Effector memory CD4-positive, alpha-beta T cell (primary cell): ENCODE measurements at places on chromosomes 7 and 10.

DNA sequence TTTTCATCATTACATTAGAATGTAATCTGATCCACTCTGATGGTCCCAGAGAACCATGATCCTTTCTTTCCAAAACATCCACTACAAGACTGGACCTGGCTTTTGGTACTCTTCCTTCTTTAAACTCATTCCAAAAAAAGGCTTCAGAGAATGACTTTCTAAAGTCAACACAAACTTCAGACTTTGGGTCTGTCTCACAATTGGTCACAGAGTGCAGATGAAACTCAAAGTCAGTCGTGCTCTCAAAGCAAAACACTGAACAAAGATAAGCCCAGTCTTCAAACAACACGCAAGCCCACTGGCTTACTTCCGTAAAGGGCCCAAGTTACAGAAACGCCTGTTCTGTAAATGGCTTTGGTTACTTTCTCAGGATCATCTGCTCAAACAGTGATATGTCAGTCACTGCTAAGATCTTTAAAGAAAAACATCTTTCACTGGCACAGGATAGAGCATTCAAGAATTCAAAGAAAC is 250.9 kb upstream of the MKLN1 start:
- DNase-seq, result no peak

DNA sequence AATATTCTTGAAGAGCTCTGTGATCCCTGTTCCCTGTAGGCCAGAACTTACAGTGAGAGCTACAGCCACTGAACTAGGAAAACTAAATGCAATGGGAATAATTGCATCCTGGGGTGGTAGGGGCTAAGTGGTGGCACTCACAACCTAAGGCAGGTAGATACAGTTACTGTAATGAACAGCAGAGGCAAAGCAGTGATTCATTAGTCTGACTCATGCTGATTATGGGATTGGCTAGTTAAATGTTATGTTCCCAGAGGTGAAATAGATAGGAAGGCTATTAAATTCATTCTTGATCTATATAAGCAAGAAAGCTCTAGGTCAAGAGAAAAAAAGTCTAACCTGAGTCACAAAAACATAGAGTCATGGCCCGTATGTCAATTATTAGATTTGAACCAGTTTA is 173.1 kb upstream of the MALRD1 start:
- no peak for DNase-seq

- DNase-seq, result no peak
Observed at GRCh38 chr7:116872026-116872425, 9.6 kb downstream of the CAPZA2 start.

DNA sequence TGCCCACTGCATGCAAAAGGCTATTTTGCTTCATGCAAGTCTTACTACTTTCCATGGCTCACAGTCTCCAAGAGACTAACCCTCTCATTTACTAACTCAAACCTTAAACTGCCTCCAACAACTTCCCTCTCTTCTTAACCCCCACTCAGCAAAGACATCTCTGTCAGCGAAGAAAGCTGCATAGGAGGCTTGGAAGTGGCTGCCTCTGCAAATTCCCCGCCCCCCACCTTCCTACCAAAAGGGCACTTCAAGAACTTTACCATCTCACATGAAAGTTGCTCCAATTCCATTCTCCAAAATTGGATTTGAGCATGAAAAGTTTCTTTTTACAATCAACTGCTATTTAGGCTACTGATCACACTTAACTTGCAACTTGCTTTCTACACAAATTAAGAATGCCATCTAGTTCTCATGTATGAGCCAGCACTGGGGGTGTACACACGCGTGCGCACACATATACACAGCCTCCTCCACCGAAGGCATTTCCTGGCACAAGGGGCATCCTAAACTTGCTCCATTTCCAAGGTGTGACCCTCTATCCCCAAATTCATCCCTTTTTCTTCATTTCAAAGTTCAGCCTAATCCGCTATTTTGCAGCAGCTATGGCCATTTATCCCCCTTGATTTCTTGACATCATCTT is 1.8 kb downstream of the CCDC6 start:
- DNase-seq, result no peak

- DNase-seq, result no peak
Observed at GRCh38 chr10:33388382-33388781, 53.9 kb upstream of the NRP1 start.

- DNase-seq, result no peak
Observed at GRCh38 chr10:130729876-130730275, 581.6 kb downstream of the TCERG1L start.
